ENCODE measurements at places on chromosomes 2 and 18. TPM values are rescaled to one million over a fixed set of nuclear protein-coding genes. Genes with fewer than 3 reads are reported as not detected.

Gene EDAR
- total RNA-seq = 1.1 TPM

Gene TTC39C
- total RNA-seq = 44.2 TPM

Gene PAIP2B
- total RNA-seq = 3.2 TPM

Gene CCDC148
- total RNA-seq = not detected

Gene TRAPPC12
- total RNA-seq = 44.3 TPM

Gene MCEE
- total RNA-seq = 14.0 TPM

Gene RIT2
- total RNA-seq = not detected

Gene SPTBN1
- 103 TPM for total RNA-seq

Gene GPD2
- 18.8 TPM for total RNA-seq

Gene LOXHD1
- not detected for total RNA-seq

Gene SMAD7
- 7.0 TPM for total RNA-seq

Gene NCOA1
- total RNA-seq = 14.0 TPM

Gene GAL3ST2
- total RNA-seq = not detected

Gene UGT1A6
- total RNA-seq = not detected

Gene ADGRF3
- 2.7 TPM for total RNA-seq

Gene SNORC
- 0.72 TPM for total RNA-seq

Gene ANKRD53
- not detected for total RNA-seq

Gene PSMA8
- 2.1 TPM for total RNA-seq

Gene ONECUT2
- total RNA-seq = not detected

Gene SLC16A14
- total RNA-seq = 0.79 TPM

Gene GALNT3
- 2.1 TPM for total RNA-seq

Gene SYT4
- total RNA-seq = not detected

Gene FHL2
- 1.6 TPM for total RNA-seq

Gene WNT6
- total RNA-seq = not detected

Gene GPC1
- 1.5 TPM for total RNA-seq

Gene LRRTM1
- not detected for total RNA-seq

Gene CYBRD1
- 0.76 TPM for total RNA-seq

Gene NYAP2
- total RNA-seq = not detected

Gene SCN9A
- not detected for total RNA-seq

Gene CPLX4
- not detected for total RNA-seq

Gene TNFRSF11A
- 3.5 TPM for total RNA-seq

Gene SKOR2
- total RNA-seq = not detected

Gene MSTN
- total RNA-seq = not detected

Gene INO80D
- 14.8 TPM for total RNA-seq

Gene UGT1A4
- not detected for total RNA-seq

Gene LYG2
- not detected for total RNA-seq

Data from activated naive CD4-positive, alpha-beta T cell treated with anti-CD3 and anti-CD28 coated beads for 36 hours (primary cell).